EL (cell line): ENCODE measurements at places on chromosomes 4 and X.

DNA sequence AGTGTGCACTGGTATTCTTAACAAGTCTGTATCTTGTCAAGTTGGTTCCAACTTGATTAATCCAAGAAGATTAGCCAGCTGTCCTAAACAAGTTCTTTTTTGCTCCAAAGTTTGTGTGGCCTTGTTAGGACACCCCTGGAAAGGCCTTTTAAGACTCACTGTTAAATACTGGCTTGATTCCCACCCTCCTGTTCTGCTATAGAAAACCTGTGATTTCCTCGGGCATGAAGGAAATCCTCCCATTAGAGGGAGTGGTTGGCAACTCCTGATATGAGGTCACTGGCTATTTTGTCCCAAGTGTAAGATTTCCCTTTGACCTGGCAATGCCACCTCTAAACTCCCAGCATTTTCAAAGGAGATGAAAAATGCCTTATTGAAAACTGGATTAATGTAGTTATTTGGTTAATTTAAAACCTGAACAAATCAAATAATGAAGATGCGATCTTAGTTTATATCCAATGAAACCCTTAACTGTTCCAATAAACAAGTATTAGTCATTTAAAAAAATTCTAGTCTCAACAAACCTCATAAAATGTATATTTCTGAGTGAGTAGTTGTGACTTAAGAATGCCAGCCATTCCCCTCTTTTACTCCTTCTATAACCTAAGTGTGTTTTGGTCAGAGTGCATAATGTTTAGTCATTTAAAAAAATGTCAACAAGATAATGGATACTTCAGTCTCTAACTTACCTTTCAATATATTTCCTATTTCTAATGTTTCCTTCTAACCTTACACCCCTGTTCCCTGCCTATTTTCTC is 94.4 kb downstream of the NPNT start:
- no peak for DNase-seq

DNA sequence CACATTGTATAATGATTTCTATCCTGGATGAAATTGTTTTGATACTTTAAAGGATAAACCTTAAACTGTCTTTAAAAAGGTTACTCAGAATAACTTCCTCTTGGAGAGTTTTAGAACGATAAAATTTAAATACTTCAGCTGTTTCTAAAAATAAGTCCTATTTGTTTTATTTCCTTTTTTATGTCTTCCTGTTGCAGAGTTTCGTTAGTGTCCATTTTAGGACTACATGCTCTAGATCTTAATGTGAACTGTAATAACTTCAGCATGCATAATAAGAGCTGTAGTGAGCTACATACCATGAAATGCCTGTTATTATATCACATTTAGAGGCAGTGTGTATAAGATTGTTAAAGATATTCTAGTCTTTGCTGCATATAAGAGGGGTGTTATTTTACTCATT is 14.6 kb downstream of the ATP10D start:
- DNase-seq = no peak

GRCh38 chrX:54495814-54496516 is at the start of gene FGD1:
FGD1 (minus strand) TSS chrX:54496234; CDS start chrX:54495432, 802 bp downstream.
- DNase-seq = peak; percentile 64

DNA sequence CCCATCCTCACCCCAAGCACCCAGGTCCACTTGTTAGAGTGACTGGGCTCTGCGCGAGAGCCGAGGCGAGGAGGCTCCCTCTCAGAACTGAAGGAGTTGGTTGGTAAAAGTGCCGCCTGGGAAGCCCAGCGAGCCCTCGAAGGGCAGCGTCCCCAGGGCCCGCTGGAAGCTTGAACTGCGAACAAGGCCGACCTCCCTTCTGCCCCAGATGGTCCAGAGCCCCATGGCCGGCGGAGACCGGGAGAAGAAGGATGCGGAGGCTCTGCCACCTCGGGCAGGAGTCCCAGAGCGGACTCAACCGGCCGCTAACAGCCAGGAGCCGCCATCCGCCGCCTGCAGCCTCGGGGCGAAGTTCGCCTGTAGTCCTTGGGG is 116.3 kb upstream of the TEX13C start:
- no peak for DNase-seq

DNA sequence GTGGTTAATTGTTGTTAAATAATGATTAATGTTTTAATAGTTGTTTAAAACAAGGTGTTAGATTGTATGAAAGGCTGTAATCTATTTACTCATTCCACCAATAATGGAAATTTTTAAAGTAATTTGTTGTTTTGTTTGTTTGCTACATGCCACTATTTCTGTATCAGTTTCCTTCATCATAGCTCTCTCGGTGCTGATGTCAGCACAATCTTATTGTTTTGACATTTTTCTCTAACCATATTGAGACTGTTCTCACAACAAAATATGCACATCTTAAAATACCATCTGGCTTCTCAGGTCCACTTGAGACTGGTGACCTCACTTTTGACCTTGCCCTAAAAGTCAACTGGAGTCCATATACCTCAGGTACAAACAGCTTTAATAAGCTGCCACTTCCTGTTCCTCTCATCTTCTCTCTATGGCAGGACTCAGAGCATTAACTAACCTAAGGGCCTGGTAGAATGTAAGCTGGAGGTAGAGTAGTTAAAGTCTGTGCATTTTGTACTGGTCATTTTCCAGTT is 1.0 kb upstream of the GUCY1B1 start:
- no peak for DNase-seq

GRCh38 chr4:108360754-108361445 is 192.2 kb upstream of the LEF1 start:
- DNase-seq = peak; percentile 91
